ENCODE measurements at places on chromosomes 7 and 10.

- no peak for DNase-seq
Measured at GRCh38 chr10:96236090-96236478, 35.3 kb downstream of the BLNK start.

DNA sequence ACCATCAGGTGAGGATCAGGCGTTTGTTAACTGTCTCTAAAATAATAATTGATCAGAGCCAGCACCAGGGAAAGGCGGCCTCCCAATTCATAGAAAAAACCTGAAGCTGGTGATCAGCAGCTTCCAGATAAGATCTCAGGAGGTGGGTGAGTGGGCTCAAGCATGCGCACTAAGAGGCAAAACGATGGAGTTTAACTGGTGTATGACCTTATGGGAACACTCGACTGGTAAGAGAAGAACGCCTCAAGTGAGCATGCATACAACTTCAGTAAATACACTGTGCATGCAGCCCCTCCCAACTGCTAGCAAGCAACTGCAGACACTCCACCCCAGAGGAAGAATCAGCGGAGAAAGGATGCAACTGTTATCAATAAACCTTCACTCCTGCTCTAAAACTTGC lies 18.1 kb downstream of the RAPGEF5 start:
- no peak for DNase-seq

- DNase-seq = no peak
Measured at GRCh38 chr10:25068152-25069058, 52.0 kb downstream of the THNSL1 start.

DNA sequence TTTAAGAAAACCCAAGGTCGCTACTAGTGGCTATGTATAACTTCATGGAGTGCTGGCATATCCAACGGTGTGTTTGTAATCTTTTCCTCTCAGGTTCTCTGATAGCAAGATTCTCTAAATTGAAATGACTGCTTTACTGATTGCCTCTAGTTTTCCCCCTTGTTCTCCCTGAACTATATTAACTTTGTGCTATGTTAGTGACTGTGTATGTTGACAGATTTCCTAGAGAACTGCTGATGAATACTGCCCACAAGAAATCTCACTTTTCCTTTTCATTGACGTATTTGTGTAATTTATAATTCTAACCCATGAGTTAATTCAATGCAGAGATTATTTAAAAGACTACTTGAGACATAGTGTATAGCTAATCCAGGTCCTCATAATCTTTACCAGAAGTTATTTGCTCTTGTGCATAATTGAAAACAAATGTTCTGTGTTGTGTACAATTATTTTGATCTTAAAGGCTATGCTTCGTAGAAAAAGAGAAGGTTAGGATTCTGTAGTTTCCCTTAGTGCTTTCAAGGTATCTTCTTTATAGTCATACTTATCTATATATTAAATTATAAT lies 70.6 kb upstream of the GLCCI1 start:
- DNase-seq = no peak

DNA sequence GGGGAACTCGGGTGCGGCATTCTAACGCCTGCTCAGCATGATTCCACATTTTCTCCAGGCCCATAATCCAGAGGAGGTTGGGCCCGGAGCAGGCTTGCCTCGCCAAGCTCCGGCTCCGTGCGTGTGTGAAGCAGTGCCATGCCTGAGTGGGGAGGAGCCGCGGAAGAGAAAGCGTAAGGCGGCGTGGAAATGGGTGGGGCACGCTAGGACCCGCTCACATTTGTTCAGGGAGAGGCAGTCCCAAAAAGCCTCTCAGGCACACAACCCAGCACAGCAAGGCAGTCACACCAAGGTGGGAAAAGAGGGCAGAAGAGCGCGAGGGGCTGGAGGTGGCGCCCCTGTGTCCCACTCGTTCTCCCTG lies 695 bp upstream of the VDAC2 start:
- DNase-seq = no peak

DNA sequence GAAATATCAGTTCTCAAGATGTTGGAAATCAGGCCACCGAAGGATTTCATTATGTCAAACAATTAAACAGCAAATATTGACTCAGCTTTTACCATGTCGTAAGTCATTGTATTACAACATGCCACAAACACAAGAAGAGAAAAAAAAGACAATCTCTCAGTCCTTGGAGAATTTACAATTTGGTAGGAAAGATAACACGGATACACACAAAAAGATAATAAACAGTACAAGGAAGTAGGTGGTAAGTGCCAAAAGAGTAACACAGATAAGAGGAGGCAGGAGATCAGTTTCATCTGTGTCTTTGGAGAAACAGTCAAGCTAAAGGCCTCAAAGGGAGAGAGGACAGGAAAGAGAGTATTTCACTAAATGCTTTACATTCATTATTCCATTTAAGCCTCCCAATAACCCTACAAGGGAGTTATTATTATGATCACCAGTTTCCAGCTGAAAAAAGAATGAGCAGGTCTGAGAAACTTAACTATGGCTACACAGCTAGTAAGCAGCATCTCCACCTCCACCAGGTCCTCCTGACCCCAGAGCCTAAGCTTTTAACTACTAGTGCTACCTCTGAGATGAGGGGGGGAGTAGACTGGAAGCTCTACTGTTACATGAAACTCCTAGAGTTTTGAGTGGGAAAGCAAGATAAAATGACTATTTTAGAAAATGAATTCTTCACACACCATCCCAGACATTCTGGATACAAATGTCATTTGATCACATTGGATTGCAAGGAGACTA lies 13.9 kb upstream of the DNAJC1 start:
- no peak for DNase-seq

DNA sequence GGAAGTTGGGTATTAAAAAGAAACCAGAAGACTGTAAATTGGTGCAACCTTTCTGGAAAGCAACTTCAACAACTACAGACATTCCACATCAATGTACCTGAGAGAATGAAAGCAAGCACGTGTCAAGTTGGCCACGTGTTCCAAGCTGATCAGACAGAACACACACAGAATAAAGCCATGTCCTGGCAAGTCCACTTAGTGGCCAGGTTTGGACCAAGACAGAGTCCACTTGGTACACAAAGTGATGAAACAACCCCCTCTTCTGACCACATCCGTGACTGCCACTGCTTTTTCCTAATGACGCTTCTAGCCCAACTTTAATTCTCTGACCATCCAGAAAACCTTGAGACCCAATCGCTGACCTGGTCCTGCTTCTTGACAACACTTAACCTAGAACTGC lies 109.4 kb downstream of the ABLIM1 start:
- DNase-seq = no peak

GRCh38 chr10:6024334-6024682 lies 37.9 kb downstream of the IL2RA start:
- no peak for DNase-seq
